ENCODE measurements at places on chromosomes 1 and 21. TPM values are rescaled to one million over a fixed set of nuclear protein-coding genes. Genes with fewer than 3 reads are reported as not detected.

The ARTN gene
- total RNA-seq = 1.9 TPM

The S100A6 gene
- 219 TPM for total RNA-seq

The NUP210L gene
- 0.07 TPM for total RNA-seq

The MEGF6 gene
- 4.9 TPM for total RNA-seq
